ENCODE measurements at places on chromosomes 3 and 15.

DNA sequence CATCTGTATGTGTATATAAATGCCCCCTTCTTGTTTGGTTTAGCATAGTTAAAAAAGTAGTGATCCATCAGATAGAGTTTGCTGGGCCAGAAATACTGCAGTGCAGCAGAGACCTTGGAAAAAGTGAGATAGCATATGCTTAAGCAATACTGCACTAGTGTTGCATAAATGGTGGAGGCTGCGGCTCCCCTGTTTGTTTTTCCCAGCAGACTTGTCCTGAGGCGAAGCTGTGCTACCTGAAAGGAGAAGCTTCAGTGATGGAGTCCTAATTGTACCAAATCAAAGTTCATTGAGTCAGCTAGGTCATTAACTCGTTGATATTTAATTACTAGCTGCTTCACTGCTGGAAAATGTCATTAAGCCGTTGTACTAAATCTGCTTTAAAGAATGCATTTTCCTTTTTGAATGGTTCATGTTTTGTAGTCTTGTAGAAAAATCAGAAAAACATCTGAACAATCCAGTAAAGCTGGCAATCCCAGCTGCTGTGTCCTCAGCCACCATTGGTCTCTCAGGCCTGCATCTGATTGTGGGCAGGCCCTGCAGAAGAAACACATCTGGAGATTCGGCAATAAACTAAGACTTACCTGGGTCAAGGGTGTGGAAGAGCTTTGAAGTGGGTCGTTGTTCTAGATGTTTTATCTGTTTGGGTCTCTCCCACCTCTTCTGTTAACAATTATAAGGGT is 169.6 kb downstream of the B3GALNT1 start:
- H3K4me1 ChIP-seq: no peaks in the 10 kb centered on the region
- no peaks in the 10 kb centered on the region for H3K36me3 ChIP-seq
- no peak overlapping the region for H3K4me3 ChIP-seq
- no peak for DNase-seq
- peaks cover 6% of the 10 kb centered on the region for H3K27me3 ChIP-seq

DNA sequence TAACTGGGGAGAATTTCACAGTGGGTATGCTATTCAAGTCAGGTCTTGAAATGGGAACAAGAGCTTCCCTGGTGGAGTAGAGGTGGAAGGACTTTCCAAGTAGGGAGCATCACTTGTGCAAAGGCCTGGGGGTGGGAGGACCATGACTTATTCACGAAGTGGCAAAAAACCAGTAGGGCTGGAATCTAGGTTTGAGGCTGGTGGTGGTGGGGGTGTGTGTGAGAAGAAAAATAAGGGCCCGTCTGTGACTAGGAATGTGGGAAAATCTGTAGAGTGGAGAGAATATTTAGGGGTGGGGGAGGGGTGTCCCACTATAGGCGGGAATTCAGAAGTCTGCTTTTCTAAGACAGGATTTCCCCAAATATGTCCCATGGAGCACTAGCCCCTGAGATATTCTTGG is 271.9 kb upstream of the TBL1XR1 start:
- H3K27ac ChIP-seq: no peak overlapping the region
- H3K4me1 ChIP-seq: peaks cover 2% of the 10 kb centered on the region
- no peak overlapping the region for H3K4me3 ChIP-seq

DNA sequence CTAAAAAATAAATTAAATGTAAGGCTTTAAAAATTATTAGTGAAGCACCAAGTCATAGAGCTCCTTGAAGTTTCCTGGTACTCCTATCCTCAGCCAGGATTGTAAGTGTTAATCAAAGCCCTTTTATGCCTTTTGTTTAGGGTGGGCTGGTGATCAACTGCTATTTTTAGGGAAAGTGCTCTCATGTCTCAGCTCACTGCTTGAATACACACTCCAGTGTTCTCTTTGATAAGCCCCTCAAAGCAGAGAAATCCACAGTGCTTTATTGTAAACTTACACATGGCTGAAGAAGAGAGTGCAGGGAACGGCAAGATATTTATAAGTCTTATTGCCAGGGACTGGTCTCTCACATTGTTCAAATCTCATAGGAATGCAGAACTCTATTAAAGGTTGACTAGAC is 156.4 kb upstream of the AZI2 start:
- no peaks in the 10 kb centered on the region for H3K36me3 ChIP-seq
- no peak overlapping the region for H3K4me3 ChIP-seq
- DNase-seq: no peak
- H3K27me3 ChIP-seq: no peaks in the 10 kb centered on the region
- no peak overlapping the region for H3K27ac ChIP-seq

GRCh38 chr3:127975153-127976029 is 60.4 kb downstream of the KBTBD12 start:
- no peak for DNase-seq
- H3K4me1 ChIP-seq: no peaks in the 10 kb centered on the region
- no peak overlapping the region for H3K4me3 ChIP-seq
- no peaks in the 10 kb centered on the region for H3K36me3 ChIP-seq
- H3K27ac ChIP-seq: no peak overlapping the region

DNA sequence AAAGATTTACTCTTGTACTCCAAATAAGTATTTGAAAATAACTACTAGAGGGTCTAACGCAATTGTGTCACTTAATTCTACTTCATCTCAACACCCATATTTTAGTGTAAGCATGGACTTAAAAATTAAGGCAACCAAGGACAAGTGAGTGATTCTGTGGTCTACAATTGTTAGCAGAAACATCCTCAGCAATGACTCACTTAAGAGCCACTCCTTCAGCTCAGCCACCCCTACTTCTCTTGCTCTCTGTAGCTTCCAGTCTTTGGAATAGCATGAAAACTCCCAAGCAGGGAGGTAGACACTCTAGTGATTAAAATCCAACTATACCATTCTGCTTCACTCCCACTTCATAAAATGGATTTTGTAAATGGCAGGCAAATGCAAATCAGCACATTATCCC is 116.0 kb upstream of the LRRN1 start:
- DNase-seq: no peak
- H3K27me3 ChIP-seq: no peaks in the 10 kb centered on the region
- H3K36me3 ChIP-seq: no peaks in the 10 kb centered on the region
- no peaks in the 10 kb centered on the region for H3K4me1 ChIP-seq
- no peak overlapping the region for H3K4me3 ChIP-seq

GRCh38 chr3:29138171-29138570 is 142.7 kb upstream of the RBMS3 start:
- peaks cover 9% of the 10 kb centered on the region for H3K4me1 ChIP-seq
- H3K36me3 ChIP-seq: no peaks in the 10 kb centered on the region
- no peak for DNase-seq
- no peak overlapping the region for H3K27ac ChIP-seq

DNA sequence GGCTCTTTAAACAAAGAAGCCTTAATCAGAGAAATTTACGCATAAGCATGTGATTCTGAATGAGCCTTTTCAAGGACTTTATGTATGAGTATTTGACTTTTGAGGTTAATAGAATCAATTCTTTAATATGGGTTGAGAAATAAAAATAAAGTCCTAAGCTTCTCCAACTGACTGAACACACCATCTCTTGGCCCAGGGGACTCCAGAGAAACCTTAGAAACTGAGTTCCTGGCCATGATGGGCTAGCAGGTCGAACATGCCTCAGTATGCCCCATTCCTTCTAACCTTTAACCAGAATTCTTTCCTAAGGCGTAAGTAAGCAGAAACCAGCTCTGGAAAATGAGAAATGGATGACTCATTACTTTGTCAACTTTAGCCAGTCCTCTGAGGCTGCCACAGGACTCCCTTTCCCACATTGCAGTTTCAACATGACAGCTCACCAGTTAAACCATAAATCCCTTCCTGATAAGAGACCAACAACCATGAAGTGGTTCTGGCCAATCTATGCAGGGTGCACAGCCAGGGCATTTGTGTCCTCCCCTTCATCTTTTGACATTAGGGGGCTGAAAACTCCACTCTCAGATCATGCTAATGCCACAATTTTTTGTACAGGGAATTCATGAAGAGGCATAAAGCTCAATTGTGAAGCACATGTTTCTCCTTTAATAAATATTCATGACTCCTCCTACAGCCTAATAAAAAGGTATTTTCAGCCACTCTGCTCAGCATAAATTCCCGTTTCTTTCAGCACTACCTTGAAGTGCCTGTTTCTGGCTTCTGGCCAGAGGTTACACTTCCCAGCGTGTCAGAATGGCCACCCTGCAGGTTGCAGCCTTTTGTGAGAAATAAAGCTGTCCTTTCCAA is 33.3 kb downstream of the TM4SF18 start:
- H3K27me3 ChIP-seq: peaks cover 19% of the 10 kb centered on the region
- peaks cover 6% of the 10 kb centered on the region for H3K4me1 ChIP-seq
- no peak overlapping the region for H3K27ac ChIP-seq
- no peak overlapping the region for H3K4me3 ChIP-seq
- no peak for DNase-seq

GRCh38 chr3:181487236-181487978 is 224.3 kb upstream of the SOX2 start:
- H3K36me3 ChIP-seq: no peaks in the 10 kb centered on the region
- DNase-seq: no peak
- H3K4me3 ChIP-seq: no peak overlapping the region

DNA sequence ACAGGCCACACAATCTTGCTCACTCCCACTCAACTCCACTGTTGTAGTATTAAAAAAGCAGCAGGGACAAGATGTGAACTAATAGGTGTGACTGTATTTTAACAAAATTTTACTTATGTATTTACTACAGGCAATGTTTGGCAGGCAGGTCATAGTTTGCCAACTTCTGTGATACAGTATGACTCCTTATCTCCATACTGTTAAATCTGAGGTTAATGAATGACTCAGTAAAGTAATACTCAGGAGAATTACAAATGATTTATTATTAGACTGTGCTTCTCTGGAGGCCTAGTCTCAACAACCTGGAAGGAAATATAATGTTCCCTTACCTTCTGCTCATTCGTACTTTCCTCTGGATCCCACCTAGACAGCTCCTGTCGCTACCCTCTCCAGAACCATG is 258.6 kb upstream of the KCNMB2 start:
- DNase-seq: no peak
- H3K27ac ChIP-seq: no peak overlapping the region
- no peaks in the 10 kb centered on the region for H3K27me3 ChIP-seq

Measured in activated T-cell treated with anti-CD3 and anti-CD28 coated beads, Interleukin-2, amount 50 U/mL, for 24 hours (primary cell).